ENCODE measurements at places on chromosomes 4 and X.
A peak's percentile ranks its signal among the peaks of the same experiment; 100 is the strongest.

DNA sequence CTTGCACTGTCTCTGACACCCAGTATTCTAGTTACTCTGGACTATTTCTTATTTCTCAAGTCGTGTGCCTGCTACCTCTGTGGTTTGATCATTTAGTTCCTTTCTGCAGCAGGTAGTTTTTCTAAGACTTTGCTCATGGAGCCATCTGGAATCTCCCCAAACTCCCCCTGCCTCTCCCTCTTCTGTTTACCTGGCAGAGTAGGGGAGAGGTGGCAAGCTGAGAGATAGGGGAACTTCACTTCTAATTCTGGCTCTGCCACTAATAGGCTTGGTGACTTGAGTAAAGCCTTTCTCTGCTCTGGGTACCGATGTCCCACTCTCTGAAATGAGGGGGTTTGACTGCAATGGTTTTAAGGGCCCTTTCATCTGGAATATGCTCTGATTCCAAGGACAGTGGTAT is 141.3 kb downstream of the CPEB2 start:
- no peak for DNase-seq

- peak; percentile 10 for DNase-seq
These were observed 46.0 kb downstream of the TFDP3 start for GRCh38 chrX:133171962-133172708.

- DNase-seq: no peak
These were observed 35.7 kb upstream of the FMR1 start for GRCh38 chrX:147875866-147876596.

DNA sequence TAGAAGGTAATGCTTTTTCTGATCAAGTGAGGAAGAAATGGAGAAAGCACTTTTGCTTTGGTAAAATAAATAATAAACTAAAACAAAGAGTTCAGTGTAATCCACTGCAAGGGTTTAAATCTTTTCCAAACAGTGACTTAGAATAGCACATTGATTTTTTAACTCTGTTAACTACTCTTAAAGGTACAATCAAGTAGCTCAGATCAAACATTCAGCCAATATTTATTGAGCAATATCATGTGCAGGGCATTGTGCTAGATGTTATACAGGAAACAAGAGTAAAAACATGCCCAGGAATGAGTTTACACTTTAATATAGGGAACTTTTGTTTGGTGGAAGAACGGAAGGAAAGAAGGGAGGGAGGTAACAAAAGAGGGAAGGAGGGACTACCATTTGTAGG is 479.8 kb downstream of the KLHL13 start:
- no peak for DNase-seq

DNA sequence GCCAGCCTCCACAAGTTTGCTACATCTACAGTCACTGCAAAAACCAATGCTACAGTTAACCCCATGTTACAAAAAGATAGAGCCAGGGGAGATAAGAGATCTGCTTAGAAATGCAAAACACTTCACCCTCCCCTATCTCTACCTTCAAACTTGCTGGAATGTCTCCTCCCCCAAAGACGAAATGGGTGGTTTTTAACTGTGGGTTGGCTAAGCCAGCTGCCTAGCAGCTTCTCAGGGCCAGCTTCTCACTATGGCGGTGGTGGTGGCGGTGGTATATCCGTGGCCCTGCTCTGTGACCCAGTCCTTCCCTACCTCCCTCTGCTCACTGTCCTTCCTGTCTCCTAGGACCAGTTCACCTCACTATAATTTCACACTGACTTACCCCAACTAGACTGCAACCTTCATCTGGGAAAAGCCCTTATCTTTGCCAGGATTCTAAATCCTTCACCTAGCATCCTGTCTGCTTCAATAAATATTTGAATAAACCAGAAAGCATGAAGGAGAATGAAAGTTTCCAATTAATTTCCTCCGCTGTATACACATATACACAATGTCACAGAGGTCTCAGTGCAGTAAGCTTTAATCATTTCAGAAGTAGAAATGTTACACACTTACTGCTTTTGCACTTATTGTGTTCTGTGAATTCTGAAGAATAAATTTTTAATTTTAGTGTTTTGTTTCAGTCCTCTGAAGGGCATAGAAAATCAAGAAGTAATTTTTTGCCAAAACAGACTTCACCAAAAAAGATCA is 46.3 kb downstream of the SH3KBP1 start:
- no peak for DNase-seq

- peak; percentile 54 for DNase-seq
These were observed 277.5 kb upstream of the AGTR2 start for GRCh38 chrX:115892787-115893671.

DNA sequence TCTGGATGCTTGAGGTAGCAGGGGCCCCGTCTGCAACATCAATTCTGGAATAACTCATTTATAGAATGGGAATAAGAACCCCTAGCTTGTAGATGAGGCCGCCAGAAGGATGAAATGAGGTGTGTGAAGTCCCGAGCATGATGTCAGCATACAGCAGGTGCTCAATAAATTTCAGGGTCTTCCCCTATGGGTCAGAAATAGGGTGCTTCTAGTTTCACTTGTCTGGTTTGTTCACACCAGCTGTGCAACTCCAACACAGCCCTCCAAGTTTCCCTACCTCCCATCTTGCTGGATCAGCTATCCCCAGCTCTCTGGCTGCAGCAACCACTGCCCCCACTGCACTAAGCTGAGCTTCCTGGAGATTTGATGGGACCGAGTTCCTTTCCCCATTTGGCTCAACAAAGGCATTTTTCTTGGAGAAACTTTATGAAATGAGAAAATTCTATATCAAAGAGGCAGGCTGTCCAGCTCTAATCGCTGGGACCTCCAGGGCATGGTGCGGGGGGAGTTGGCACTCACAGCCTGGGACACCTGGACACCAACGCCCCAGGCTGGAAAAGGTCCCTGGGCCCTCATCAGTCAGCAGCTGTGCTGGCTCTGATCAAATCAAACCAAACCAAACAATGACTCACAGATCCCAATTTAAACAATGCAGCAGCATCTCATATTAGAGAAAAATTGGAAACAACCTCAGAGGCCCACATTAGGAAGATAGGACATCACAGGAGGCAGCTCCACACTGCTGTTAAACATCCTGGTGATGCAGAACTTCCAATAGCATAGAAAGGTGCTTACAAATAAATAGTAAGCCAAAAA is 13.3 kb downstream of the SLC2A9 start:
- no peak for DNase-seq

- no peak for DNase-seq
These were observed 702 bp upstream of the CDKN2AIP start for GRCh38 chr4:183443655-183444213.

DNA sequence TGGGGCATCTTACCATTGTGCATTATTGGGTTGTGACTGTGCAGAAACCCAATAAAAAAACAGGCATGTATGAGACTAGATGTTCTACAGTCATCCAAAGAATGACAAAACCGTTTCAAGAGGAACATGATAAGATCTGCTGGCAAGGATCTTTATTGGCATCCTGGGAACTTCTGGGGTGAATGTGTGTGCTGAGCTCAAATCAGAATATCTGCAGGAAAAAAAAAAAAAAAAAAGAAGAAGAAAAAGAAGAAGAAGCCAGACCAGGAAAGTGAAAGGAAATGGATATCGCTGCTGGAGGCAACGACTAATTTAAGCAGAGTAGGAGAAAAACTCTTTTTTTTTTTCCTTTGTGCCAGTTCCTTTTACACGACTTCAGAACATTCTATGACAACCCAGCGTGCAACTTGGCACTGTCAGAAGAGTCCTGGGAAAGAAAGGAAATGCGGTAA is 484.2 kb upstream of the BOD1L1 start:
- no peak for DNase-seq

GRCh38 chrX:149370097-149370496 is 135.0 kb downstream of the IDS start:
- no peak for DNase-seq

DNA sequence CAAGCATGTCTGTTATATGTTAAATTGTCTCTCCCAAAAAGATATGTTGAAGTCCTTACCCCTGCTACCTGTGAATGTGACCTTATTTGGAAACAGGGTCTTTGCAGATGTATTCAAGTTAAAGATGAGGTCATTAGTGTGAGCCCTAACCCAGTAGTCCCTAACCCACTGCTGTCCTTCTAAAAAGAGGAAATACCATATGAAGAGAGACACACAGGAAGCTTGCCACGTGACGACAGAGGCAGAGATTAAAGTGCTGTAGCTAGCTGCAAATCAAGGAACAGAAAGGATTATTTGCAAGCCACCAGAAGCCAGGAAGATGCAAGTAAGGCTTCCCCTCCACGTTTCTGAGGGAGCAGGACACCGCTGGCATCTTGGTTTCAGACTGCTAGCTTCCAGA is 150.1 kb downstream of the HNRNPD start:
- no peak for DNase-seq

DNA sequence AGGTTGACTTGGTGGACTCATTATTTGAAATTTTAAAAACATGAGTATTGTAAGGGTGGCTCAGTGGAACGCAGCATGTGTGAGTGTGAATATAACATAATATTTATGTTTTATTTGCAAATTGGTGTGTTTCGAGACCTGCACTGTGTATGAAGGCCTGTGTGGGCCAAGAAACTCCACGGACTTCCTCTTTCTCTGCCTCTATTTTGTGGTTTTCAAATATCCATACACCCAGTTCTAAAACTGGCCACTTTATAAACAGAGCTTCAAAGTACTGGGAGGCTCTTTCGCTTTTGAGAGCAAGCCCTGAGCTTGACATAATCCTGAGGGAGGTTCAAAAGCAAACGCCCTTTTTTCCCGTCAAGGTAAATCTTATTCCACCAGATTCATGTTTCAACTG is 187.7 kb downstream of the GPAT3 start:
- no peak for DNase-seq

DNA sequence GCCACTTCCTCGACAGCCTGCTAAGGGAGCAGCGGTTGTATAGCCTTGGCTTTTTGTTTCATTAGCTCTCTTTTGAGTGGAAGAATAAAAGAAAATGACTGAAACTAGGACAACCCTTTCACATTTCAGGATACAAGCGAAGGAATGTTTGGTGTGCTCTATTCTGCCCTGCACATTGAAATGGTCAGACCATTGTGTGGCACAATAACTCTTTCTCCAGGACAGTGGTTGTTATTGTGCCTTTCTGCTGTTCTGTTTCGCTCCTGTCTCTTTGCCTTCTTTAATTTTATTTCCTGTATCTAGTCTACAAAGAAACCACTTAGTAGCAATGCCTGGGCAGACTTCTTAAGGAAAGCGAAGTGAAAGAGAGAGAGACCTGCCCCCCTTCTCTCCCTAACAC is 473.7 kb downstream of the GBA3 start:
- no peak for DNase-seq

DNA sequence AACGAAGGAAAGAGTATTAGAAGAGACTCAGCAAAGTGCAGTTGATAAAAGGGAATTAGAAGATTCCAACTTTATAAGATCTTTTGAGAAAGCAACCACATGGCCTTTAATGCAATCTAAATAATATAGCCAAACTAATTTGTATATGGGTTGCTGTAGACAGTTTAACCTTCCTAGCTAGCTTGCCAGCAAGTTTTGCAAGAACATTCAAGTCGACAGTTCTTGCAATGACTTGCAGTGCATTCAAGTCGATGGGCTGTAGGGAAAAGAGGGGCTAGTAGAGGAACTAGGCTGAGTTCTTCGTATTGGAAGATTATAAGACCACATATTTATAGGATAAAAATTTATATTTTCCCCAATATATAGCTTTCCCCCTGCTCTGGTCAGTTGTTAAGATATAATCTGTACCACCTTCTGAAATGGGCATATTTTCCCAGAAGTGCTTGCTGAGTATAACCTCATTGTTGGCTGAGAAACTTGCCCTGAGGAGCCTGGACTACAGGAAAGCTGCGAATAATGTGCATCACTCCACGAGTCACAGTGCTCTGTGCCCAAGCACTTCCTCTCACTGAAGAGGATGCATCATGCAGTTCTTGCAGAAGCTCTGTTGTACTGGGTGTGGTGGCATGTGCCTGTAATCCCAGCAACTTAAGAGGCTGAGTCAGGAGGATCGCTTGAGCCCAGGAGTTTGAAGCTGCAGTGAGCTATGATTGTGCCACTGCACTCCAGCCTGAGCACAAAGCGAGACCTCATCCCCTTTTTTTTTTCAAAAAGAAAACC is 56.7 kb downstream of the DOCK11 start:
- DNase-seq: no peak

- DNase-seq: no peak
These were observed 471.7 kb downstream of the GASK1B start for GRCh38 chr4:157700898-157701694.

- no peak for DNase-seq
These were observed 317.9 kb upstream of the DIPK2B start for GRCh38 chrX:45518552-45518951.

DNA sequence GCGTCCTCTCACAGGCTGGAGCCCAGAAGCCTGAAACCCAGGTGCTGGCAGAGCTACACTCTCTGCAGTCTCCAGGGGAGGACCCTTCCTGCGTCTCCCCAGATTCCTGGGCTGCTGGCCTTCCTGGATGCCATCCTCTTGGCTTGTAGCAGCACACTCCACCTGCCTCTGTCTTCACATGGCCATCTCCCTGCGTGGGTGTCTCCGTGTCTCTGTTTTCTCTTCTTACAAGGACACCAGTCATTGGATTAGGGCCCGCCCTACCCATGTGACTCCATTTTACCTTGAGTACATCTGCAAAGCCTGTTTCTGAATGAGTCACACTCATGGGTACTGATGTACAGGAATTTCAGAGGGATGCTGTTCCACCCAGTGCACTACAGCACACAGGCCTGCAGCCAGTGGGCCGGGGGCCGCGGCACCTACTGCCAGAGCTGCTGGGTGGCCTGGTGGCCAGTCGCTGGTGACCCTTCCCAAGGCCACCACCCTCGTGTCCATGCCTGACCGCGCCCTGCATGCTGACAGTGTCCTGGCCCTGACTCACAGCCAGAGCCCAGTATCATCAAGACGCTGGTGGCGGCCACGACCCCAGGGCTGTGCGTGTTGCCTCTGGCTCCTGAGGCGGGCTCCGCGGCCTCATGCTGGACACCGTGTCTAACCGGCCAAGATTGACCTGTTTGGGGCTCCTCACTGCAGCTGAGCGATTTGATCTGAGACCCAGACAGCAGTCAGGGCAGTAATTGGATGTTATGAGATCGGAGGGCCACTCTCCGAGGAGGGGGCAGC is 63.6 kb upstream of the NKX1-1 start:
- DNase-seq: no peak

GRCh38 chr4:14138106-14138505 is 510.6 kb upstream of the BOD1L1 start:
- DNase-seq: no peak

Measured in GM13977 (cell line).